ENCODE measurements at places on chromosomes 2 and 18.

- DNase-seq, result no peak
Observed at GRCh38 chr2:191947235-191947634, 100.3 kb upstream of the CAVIN2 start.

GRCh38 chr2:196434217-196434616, 205.3 kb upstream of the CCDC150 start:
- no peak for DNase-seq

DNA sequence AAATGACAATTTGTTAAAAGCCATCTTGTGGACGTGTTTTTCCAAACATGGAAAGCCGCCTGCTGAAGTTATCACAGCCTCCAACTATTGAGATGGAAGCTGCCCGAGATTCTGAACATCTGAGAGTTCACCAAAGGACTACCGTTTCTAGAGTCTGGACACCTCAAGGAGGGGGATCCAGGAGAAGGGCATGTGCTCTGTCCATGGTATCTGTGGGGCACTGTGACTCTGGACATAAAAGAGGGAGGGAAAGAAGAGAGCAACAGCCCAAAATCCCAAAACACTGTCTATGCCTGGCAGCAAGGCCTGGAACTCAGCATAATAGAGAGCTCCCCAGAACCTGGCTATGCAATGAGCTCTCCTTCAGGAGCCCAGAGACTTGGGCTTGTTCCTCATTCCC, 319.9 kb downstream of the EN1 start:
- no peak for DNase-seq

DNA sequence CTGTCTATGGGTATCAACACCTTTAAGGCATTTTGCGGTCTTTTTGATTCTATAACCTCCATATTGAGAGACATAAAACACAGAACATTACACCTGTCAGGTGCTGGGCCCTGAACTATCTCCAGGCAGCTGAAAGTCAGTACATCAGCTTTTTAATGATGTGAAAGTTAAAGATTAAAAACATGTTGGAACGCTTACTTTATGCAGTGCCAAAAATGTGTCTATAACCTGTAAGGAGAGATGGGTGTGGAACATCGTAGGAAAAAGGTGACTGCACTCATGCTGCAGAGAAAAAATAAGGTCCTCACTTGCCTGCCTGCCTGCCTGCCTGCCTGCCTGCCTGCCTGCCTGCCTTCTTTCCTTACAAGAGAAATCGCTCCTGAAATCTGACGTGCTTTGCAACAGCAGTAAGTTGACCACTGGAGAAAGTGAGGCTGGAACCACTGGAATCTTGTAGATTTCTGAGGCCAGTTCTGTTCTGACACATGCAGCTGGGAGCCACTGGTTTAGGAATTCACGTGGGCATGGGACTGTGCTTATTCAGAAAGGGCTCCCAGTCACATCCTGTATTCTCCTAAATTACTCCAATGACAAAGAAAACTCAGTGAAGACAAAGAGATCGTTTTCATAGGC, 34.1 kb downstream of the BCL11A start:
- no peak for DNase-seq

DNA sequence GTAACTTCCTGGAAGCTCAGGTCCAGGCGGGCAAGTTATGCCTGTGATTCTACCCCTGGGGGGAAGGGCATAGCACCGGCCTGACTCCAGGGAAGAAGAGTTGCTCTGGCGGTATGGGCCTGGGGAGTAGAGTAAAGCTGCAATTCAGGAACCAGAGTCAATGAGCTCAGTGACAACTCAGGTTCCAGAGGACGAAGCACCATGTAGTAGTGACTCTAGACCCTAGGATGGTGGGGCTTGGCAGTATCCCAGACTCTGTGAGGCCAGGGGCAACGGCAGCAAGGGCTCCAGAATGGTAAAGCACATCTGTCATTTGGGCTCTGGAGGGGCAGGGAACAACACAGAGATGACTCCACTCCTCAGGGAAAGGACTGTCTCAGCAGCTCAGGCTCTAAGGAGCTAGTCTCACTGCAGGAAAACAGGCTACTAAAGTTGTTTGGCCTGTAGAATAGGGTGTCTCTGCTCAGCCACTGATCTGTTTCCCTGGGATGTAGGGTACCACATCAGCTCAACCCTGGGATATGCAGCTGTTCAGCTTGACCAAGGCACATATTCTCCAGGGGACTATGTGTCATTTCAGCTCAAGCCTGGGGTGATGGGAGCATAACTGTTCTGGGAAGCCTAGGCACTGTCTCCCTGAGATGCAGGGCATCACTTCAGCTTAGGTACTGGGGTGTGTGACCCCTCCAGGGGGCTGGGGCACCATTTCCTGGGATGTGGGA, 36.2 kb upstream of the RHOB start:
- no peak for DNase-seq

DNA sequence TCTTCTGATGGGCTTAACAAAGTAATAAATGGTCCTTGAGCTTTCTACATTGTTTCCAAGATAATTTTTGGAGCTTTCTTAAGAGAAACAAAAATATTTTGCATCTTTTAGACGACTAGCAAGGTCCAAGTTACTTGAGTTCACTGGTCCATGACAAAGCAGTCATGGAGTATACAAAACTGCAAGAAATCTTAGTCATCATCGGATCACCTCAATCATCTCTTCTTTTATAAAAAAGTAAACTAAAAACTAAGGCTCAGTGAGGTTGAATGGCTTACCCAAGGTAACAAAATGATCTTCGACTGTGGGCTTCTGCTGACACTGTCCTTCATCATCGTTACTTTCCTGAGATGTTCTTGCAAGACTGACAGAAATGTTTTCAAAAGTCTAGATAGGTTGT, 11.9 kb downstream of the FIGN start:
- DNase-seq, result no peak

DNA sequence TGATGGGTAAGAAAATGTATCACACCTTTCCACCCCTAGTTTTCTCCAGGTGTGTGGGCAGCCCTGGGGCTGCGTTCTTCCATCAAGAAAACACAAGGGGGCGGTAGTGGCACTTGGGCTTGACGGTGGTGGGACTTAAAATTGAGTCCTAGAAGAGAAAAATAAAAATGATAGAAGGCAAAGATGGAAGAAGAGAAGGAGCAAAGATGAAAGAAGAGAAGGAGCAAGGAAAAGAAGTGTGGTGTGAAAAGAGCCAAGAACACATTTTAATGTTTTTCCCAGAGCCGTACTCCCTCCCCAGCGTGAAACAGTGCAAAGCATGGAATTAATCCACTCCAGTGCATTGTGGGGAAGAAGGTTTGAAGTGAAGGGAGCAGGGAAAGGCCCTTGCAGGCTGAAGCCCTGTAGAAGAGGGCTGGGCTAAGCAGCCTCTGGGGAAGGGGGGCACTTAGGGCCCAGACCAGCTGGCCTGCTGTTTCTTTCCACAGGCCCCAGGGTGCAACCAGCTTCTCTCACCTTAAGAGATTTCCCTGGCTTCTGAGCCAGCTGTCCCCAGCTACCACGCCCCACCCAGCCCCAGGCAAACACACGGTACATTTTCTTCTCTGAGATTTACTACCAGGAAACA, 256.8 kb downstream of the RNF152 start:
- peak; percentile 4 for DNase-seq

GRCh38 chr2:2748399-2749205, 417.5 kb upstream of the MYT1L start:
- DNase-seq, result no peak

DNA sequence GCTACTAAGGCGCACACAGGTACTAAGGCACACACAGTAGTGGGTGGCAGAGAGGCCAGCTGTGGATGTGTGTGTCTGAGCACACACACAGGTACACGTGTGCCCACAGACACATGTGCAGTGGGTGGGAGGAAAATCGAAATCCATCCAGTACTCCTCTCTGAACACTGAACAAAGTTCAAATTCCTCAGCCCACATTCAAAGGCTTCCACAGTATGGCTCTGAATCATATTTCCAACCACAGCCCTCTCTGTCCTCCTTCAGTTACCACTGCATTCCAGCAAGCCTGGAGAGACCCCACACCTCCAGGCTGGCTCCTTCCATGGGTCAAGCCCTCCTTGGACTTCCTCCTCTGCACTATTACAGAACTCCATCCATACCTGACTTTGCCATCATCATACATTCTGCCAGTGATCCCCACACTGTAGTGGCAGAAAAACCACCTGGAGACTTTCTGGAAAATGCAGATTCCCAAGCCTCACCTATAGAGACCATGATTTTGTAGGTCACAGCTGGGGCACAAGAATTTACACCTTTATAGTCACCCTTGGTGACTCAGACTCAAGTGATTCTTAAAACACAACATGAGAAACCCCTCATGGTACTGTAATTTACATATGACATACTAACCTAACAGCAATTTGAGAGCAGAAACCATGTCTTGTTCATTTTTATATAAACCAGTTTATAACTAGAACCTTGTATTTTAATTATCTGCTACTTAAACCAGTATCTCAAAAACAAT, 31.4 kb downstream of the EPG5 start:
- no peak for DNase-seq

GRCh38 chr18:67151366-67151765, 365.2 kb downstream of the DSEL start:
- DNase-seq, result no peak

DNA sequence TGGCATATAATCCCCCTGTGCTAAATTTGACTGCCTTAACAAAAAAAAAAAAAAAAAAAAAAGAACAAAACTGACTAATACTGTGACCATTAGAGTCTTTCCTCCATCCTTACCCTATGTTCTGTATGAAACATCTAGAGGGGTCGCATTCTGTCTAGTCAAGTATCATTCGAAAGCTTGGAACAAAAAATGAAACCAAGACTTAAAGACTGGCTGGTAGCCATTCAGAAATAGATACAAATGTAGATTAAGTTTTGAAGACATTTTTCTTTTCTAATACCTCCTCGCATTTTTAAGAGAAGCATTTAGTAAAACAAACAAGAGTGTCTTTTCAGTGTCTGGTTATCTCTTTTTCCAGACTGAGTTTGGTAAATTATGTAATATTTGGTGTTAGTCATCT, 66.7 kb downstream of the SPATS2L start:
- no peak for DNase-seq

GRCh38 chr2:147773479-147773878, 71.3 kb upstream of the ACVR2A start:
- no peak for DNase-seq

- DNase-seq, result no peak
Observed at GRCh38 chr2:120580709-120581108, 155.0 kb upstream of the GLI2 start.

DNA sequence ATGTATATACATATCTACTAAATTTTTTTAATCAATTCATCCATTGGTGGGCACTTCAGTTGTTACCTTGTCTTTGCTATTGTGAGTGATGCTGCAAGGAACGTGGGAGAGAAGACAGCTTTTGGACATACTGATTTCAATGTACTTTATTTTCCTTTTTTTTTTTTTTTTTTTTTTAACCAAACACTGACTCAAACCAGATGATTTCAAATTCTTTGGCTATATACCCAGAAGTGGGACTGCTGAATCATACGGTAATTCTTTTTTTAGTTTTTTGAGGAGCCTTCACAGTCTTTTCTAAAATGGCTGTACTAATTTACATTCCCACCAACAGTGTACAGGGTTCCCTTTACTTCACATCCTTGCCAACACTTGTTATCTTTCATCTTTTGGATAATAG, 204.7 kb downstream of the INSIG2 start:
- peak; percentile 49 for DNase-seq

- DNase-seq, result no peak
Observed at GRCh38 chr2:29663268-29663667, 258.1 kb downstream of the ALK start.

DNA sequence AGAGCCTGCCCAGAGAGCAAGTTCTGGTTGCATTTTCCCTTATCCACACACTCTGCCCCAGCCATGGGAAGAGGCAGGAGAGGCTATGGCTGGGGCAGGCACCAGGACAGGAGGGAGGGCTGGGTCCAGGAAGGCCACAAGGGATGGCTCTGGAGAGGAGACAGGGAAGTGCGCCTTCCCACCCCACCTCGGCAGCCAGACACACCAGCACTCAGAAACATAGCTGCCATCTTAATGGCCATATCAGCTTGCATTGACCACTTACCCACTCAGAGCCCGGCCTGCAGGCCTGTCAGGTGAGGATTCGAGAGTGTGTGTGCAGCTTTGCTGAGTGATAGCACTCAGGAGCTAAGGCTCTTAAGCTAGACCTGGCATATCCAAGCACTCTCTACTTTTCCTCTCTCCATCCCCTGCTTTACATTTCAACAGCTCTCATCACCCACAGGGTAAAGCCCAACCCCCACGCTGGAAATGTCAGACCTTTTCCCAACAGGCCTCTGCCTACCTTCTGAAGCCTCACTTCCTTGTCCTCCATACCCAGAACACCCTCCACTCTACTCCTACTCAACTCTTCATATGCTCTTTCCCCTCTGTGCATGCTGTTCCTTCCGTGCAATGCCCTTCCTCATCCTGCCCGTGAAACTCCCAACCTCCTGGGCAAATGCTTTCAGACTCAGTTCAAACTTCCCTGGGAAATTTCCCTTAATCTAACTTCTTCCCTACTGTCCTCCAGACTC, 147.9 kb downstream of the TNS1 start:
- DNase-seq, result no peak

GRCh38 chr2:159225025-159226016, 61.2 kb downstream of the WDSUB1 start:
- DNase-seq, result no peak

- DNase-seq, result no peak
Observed at GRCh38 chr2:233463586-233463985, 103.0 kb downstream of the USP40 start.

- DNase-seq, result no peak
Observed at GRCh38 chr2:52831216-52831615, 936.4 kb upstream of the CHAC2 start.

DNA sequence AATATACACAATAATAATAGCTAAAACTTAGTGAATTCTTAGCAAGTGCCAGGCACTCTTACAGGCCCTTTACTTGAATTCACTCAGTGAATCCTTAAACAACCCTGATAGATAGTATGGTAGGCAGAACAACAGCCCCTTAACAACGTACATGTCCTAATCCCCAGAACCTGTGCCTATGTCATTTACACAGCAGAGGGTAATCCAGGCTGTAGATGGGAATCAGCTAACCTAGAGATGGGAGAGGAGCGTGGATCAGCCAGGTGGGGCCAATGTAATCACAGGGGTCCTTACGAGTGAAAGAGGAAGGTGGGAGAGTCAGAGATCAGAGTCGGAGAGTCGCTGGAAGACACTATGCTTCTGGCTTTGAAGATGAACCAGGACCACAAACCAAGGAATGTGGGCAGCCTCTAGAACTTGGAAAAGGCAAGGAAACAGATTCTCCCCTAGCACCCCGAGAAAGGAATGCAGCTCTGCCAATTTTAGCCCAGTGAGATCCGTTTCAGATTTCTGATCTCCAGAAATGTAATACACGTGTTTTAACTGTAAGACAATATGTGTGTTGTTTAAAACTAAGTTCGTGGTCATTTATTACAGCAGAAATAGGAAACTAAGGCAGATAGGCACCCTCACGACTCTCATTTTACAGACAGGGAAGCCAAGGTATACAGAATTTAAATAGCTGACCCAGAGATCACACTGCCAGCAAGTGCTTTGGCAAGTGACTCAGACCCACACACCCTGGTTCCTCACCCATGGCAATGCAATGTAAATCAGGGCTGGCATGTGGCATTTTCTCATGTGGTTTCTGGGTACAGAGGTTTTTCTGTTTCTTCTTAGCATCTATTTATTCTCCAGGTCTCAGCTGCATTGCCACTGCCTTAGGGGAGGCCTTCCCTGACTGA, 68.9 kb downstream of the DOCK10 start:
- DNase-seq, result no peak

Data from BJ (cell line).